Foreskin keratinocyte (primary cell): ENCODE measurements at places on chromosomes 2 and 18. TPM values are rescaled to one million over a fixed set of nuclear protein-coding genes. Genes with fewer than 3 reads are reported as not detected.

Gene ATP8B1
- polyA plus RNA-seq, result 2.4 and 2.9 TPM in 2 replicates

Gene FAM237A
- polyA plus RNA-seq, result not detected in 2 replicates

- no peak for DNase-seq
Observed at GRCh38 chr2:222877556-222878300, 16.9 kb downstream of the ACSL3 start.

DNA sequence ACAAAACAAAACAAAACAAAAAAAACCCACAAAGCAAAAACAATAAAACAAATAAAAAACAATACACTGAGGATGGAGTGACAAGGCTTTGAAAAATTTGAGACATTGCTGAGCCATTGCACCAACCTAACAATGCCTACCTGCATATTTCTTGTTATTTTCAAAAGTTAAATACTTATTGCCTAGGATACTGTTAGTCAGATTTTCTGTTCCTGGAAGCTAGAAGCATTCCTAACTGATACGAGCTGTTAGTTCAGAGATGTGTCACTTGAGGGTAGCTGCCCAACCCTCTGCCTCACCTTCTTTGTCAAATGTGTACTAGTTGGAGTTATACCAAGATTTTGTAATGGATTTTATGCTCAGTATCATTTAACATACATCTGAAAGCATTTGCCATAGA is 187.2 kb downstream of the TXNL1 start:
- DNase-seq, result peak; percentile 45

Gene ANKRD53
- 0.18 and 0.28 TPM in 2 replicates for polyA plus RNA-seq

DNA sequence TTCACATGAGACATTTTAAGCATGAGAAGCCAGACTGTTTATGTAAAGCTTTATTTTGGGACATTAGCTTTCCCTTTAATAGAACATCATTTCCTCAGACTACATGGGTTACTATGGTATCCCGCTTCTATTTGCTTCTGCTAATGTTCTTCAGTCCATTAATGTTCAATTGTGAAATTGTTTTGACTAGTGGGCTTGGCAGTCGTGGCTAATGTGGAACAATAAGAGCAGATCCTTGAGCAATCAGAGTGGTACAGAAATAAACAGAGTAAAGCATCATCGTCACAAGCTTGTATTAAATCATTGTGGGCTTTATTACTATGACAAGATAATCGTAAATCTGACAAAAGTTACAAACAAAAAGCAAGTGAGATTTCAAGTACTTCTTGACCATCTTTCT is 60.2 kb downstream of the PDE1A start:
- DNase-seq, result no peak

DNA sequence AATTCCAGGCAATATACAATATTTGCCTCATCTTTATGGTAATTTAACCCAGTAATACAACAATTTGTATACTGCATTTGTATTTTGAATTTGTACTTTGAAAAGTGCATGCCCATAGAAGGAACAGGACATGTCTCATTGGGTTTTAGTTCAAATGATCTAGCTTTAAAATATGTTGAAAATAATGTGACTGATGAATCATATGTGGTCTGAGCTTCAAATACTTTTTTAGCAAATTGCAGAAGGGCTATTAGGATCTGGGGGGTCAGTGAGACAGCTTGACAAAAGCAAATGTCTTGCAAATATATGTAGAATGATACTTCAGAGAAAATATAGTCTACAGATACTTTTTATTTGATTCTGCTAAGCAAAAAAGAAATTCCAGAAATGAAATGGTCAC is 248.9 kb downstream of the DCC start:
- peak; percentile 14 for DNase-seq

DNA sequence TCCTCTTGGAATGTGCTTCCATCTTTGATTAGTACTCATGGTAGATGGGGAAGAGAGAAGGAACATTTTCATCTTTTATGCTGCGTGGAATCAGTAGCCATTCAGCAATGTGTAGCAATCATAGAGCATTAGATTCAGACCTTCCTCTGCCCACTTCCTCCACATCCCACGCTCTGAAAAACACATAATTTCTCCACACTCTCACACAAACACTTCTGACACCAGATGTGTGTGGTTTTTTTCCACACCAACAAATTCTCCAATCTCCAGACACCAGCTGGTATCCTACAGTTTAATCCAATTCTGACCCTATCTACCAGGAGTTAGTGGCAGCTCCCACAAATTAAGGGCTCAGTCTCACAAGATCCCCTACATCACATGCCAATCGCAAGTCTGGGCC is 103.3 kb downstream of the AOX1 start:
- DNase-seq, result no peak

- DNase-seq, result no peak
Observed at GRCh38 chr18:62329691-62330454, 4.8 kb downstream of the TNFRSF11A start.

DNA sequence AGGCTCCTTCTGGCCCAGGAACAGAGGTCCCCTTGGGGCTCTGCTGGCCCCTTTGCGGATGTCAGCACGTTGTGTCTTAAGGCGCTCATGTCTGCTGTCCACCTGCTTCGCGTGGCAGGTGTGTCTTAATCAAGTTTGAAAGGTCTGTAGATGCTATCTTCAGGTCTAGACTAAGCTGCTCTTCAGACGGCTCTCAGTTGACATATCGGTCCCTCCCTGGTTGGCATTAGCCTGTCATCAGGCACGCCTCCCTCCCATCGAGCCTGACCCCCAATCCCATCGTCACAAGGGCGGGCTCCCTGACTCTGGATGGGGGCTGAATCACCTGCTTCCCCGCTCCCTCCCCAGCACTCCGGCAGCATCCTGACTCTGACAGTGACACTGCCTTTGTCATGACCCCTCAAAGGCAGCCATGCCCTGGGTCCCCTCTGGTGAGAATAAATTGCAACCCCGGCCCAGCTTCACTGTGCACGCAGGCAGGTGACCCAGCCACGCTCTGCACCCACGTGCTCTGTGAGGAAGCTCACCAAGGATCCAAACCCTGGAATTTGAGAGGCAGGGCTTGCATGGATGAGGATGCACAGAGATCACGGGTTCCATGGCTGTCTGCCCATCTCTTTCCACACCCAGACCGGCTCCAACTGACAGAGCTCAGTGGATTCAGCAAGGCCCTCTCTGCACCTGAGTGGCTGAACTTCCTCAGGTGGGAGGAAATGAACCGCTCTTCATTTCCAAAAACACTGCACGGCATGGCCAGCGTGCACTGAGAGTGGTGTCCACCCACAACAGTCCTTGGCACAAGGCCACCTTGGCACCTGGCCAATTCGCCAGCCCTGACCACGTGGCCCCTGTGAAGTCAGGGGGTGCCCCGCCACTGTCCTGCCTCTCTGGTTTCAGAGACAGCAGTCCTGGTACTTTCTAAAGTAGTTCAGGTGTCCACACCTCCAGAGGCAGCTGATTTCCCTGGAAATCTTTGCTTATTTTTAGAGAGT is 110.2 kb upstream of the GPC1 start:
- DNase-seq, result no peak

DNA sequence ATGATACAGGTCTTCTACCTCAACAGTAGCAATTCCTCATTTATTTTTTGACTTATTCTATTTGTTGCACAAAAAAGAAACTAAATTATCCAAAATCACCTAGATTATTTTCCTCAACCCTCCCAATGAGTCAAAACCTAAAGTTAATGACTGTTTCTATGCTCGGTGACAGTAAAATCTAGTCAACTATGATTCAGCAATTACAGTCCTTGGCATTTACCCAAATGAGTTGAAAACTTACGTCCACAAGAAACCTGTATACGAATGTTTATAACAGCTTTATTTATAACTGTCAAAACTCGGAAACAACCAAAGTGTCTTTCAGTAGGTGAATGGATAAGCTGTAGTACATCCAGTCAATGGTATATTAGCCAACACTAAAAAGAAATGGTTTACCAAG is 439.3 kb downstream of the CBLN2 start:
- no peak for DNase-seq

- no peak for DNase-seq
Observed at GRCh38 chr2:28581312-28581711, 85.5 kb downstream of the PLB1 start.

DNA sequence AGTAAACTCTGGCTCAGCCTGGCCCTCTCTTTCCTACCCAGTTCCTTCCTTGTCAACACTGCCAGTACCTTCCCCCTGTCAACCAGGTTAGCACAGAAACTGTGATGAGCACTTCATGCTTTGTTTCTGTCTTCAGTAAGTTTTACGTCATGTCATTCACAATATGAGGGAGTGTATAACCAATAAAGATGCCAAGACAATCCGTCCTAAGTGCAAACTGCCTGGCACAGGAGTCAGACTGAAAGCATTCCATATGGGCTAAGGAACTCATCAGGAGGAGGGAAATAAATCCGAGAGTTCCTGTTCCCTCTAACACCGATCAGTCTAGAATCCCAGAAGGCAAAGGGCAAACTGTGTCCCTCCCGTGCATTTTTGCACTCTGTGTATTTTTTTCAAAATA is 507.2 kb downstream of the CMPK2 start:
- DNase-seq, result no peak

Gene ELOA2
- not detected in 2 replicates for polyA plus RNA-seq

Gene SPHKAP
- not detected in 2 replicates for polyA plus RNA-seq

DNA sequence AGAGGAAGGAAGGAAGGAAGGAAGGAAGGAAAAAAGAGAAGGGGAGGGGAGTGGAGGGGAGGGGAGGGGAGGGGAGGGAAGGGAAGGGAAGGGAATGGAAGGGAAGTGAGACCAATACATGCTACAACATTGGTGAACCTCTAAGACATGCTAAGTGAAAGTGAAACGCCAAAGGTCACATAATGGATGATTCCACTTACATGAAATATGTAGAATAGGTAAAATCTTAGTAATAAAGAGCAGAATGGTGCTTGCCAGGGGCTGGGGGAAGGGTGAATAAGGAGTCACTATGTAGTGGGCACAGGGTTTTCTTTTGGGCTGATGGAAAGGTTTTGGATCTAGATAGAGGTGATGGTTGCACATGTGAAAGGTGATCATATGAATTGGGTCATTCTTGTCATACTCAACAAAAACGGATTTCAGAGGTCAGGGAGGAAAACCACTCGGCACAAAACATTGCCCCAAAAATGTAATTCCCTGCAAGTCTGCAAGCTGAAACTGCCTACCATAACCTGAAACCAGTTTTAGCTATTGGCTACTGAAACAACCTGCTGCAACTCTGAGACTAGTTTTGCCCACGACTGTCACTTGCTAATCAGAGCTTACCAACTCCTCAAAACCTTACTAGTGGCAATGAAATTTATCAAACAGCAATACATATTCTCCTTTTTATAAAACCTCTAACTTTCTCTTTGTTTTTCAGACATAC is 59.2 kb downstream of the CCDC141 start:
- DNase-seq, result no peak

- no peak for DNase-seq
Observed at GRCh38 chr2:11024259-11024645, 112.5 kb downstream of the KCNF1 start.
